ENCODE measurements at places on chromosomes 12 and 14. TPM values are rescaled to one million over a fixed set of nuclear protein-coding genes. Genes with fewer than 3 reads are reported as not detected.

SVOP gene
- 0.07 TPM for total RNA-seq

FZD10 gene
- not detected for total RNA-seq

LMBR1L gene
- 32.8 TPM for total RNA-seq

CCDC175 gene
- total RNA-seq = not detected

LDHB gene
- 1,072 TPM for total RNA-seq

CTSG gene
- not detected for total RNA-seq

PRB4 gene
- not detected for total RNA-seq

Measured in HT1080 (cell line).